ENCODE measurements at places on chromosomes 11 and 22.

- no peak for DNase-seq
Observed at GRCh38 chr11:92386577-92386976, 162.0 kb downstream of the FAT3 start.

- no peak for DNase-seq
Observed at GRCh38 chr22:49712195-49712791, 115.4 kb downstream of the BRD1 start.

DNA sequence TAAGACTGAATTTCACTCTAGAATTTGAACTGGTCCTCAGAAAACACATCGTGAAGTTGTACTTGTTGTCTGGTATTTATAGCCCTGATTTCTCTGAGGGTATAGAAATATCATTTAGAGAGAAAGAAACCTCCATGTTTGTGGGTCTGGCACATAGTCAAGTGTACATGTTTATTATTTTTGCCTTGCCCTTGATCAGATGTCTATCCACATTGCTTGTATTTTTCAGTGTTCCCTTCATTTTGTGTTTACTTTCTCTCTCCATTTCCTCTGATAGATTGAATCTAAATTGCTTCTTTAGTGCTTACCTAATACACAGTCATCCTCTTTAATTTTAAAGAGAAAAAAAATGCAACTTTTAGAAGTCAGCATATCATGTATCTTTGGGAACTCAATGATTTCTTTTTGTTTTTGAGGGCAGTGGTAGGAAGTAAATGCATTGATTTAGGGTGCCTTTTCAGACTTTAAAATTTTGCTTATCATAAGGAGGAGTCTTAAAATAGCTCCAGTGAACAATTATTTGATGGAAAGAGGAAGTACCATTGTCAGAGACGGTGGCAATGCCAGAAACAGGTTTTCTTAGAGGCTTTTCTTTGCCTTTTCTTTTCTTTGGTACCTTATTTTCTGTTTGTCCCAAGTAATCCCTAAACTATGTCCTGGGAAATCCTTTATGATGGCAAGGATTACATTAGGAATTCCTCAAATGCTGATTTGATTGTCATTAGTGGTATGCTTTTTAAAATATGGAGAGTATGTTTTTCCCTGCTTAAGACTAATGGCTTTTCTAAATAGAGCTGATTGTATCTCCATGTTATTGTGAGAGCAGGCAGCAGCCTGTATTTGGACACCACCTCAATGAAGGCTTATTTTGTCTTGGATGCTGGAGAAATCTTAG is 29.8 kb upstream of the TECTA start:
- DNase-seq: no peak

DNA sequence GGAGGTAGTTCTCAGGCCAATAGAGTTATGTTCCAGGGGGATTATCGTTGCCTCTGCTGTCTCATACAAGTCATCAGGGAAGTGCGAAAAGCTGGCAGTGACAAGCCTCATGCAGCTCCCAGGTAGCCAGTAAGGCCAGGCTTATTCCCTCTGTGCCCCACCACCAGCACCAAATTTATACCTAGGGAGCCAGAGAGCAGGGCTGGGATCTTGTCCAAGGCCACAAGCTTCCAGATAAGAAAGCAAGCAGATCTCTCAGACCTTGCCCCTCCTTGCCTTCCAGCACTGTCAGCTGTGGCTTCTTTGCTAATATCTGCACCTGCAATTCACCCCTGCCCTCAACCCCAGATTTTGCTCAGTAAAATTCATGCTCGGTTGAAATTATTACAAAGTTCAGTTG is 206.3 kb upstream of the FAT3 start:
- DNase-seq: no peak

DNA sequence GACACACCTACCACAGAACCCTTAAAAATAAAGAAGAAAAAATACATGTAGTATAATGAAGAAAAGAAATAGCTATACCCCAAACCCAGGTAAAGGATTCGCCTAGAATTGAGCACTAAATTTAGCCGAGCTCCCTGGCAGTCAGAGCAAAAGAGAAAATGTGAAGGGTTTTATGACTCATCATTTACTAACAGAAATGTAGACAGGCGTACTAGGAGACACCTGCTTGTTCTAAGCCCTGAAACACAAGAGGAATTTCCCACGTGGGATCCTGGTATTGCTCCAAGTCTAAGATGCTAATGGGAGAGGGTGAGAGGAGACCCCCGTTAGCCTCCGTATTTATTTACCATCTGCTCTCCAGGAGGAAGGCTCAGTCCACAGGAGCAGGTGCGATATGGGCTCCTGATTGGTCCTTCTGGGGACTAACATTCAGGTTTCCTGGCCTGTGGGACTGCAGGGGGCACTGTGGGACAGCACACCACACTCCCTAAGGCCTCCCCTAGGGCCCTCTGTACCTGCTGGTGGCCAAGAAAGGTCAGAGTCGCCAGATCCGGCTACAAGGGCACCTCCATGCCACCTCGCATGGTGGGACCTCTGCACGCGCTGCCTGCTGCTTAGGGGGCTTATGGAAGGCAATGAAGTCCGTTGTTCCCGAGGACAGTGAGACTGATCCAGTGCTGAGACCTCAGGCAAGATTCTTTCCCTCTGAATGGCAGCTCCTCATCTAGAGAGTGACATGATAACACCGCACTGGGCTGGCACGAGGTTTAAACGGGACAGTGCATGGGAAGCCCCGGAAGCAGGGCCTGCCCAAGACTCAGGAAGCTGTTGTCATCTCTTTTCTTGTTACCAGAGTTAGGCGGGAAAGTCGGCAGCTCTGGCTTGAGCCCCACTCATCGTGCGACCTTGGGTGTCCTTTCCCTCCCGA is 25.8 kb downstream of the KCNC1 start:
- peak; percentile 51 for DNase-seq

DNA sequence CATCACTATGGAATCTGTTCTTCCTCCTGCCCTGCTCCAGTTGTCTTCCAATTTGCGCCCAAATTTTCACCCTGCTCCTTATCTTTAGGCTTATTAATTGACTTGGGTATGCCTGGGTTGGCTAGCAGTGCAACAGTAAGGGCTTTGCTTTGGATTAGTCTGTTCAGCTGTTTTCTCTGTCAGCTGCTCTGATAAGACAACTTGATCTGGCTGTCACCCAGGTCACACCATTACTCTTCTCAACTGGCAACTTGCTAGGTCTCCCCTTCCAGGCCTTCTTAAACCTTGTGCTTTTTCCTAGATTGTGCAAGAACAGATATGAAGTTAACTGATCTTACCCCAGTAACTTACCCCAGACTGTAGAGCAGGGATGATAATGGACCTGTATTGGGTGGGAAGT is 357.8 kb upstream of the LARGE1 start:
- no peak for DNase-seq

DNA sequence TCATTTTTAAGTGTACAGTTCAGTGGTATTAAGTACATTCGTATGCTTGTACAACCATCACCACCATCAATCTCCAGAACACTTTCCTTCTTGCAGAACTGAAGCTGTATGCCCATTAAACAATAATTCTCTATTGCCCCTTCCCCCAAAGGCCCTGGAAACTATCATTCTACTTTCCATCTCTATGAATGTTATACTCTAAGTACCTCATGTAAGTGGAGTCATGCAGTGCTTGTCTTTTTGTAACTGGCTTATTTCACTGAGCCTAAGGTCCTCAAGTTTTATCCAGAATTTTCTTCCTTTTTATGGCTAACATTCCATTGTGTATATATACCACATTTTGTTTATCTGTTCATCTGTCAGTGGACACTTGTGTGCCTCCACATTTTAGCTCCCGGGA is 29.7 kb downstream of the MMP7 start:
- DNase-seq: no peak

DNA sequence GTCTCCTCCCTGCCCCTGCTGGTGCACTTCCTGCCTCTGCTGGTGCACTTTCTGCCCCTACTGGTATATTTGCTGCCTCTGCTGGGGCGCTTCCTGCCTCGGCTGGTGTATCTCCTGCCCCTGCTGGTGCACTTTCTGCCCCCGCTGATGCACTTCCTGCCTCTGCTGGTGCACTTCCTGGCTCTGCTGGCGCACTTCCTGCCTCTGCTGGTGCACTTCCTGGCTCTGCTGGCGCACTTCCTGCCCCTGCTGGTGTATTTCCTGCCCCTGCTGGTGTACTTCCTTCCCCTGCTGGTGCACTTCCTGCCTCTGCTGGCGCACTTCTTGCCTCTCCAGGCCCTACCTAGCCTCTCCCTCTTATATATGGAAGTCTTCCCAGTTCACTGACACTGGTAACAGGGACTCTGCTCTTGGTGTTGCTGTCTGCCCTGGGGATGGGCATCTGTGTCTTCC is 10.1 kb downstream of the MTFP1 start:
- no peak for DNase-seq

DNA sequence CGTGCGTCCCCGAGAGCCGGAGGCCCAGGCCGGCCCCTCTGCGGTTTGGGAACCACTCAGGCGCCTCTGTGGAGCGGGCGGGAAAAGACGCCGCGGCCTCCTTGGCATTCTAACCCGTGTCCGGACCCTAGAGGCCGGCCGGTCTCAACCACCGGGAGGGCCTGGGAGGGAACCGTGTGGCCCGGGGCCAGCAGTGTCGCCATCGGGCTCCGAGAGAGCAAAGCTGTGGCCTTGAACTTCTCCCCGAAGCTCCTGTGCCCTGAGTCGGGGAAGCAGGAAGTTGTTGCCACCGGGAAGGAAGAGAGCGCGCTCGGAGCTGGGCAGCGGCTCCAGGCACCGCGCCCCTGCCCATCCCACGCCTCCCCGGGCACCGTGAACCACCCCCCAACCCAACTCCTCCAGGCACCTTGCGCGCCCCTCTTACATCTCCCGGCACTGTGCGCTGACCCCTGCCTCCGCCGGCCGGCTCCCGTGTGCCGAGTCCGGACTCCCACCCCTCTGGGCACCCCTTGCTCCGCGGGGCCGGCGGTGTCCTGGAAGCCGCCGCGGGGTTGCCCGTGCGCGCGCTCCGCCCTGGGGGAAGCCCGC is 80.0 kb upstream of the PPARA start:
- no peak for DNase-seq

DNA sequence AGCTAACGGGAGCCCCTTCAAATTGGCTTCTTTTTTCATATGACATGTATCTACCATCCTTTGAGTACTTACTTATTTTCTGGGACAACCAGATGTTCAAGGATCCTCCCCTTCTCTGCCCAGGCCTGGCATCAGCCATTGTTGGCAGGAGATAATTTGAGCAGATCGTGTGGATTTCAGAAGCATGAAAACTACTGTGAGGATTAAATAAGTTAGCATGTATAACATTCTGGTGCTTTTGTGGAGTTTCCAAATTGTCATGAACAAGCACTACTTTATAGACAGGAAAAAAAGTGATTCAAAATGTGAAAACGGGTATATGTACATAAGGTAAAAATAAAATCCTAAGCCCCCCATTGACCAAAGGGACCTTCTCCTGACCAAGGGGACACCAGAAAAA is 2.1 kb upstream of the NADSYN1 start:
- no peak for DNase-seq

DNA sequence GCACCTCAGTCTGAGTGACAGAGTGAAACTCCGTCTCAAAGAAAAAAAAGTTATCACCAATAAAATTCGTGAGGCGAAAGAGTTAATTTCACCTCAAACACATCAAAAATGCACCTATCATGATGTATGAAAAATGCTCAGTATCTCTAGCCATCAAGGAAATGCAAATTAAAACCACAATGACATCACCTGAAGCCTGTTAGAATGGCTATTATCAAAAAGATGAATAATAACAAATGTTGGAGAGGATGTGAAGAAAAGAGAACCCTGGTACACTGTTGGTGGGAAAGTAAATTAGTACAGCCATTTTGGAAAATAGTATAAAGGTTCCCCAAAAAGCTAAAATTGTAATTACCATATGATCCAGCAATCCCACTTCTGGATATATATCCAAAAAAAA is 23.6 kb downstream of the CHEK2 start:
- no peak for DNase-seq

- DNase-seq: no peak
Observed at GRCh38 chr11:120028181-120028896, 109.6 kb downstream of the TRIM29 start.

DNA sequence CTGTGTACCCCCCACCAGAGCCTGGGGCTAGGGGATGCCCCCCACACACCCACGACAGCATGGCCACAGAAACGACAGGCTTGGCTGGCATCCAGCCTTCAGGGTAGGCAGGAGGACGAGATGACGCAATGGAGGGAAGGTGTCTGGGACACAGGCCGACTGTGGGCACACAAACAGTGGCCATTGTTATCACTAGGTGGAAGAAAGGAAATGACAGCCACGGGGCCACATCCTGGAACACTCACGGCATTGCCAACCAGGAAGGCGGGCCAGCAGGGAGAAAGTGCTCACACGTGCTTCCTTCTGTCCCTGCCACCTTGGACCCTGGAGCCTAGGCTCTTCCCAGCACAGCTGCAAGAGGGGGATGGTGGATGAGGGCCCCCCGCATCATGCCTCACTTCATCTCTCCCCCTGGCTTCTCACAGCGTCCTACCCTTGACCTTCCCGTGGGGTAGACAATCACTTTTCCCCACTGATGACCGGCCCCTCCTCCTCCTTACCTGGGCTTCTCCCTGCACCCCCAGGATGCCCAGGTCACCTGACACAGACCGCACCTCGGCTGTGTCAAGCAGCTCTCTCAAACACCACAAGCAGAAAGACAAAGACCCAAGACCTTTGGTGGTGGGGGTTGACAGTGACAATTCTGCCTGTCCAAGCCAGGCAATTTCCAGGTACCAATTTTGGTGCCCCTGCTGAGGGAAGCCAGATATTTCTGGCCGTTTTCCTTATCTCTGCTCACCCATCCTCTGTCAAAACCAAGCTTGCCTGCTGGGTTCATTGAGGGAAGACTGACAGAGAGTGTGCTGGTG is 8.6 kb downstream of the PLA2G6 start:
- DNase-seq: no peak

DNA sequence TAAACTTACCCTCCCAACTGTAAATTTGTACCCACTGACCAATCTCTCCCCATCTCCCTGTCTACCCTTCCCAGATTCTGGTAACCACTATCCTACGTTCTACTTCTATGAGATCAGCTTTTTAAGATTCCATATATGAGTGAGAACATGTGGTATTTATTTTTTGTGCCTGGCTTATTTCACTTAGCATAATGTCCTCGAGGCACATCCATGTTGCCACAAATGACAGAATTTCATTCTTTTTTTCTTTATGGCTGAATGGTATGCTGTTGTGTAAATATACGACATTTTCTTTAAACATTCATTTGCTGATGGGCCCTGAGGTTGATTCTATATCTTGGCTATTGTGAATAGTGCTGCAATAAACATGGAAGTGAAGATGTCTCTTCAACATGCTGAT is 74.7 kb upstream of the RRM1 start:
- no peak for DNase-seq

- DNase-seq: no peak
Observed at GRCh38 chr11:83070044-83070701, 1.5 kb downstream of the RAB30 start.
